Smooth muscle cell of bladder (primary cell): ENCODE measurements at places on chromosomes 12 and 14. TPM values are rescaled to one million over a fixed set of nuclear protein-coding genes. Genes with fewer than 3 reads are reported as not detected.

The TMEM117 gene
- 8.2 and 11.8 TPM in 2 replicates for total RNA-seq

The CARMIL3 gene
- under 0.01 TPM in 2 replicates for total RNA-seq

The MYO1A gene
- under 0.01 TPM in 1 of 2 replicates, not detected in the other for total RNA-seq

The NTN4 gene
- 47.8 and 76.1 TPM in 2 replicates for total RNA-seq

The ARHGDIB gene
- total RNA-seq: 1.1 and 1.2 TPM in 2 replicates

The ADAM21 gene
- total RNA-seq: 0.14 and 0.55 TPM in 2 replicates

The PAX9 gene
- total RNA-seq: 0.09 TPM in 1 of 2 replicates, not detected in the other

The MYBPC1 gene
- total RNA-seq: not detected in 2 replicates

The RNF41 gene
- 165 and 169 TPM in 2 replicates for total RNA-seq

The SLC10A1 gene
- not detected in 2 replicates for total RNA-seq
